Nucleus accumbens (tissue), 56 donors: ENCODE measurements at places on chromosomes 2 and 18.

DNA sequence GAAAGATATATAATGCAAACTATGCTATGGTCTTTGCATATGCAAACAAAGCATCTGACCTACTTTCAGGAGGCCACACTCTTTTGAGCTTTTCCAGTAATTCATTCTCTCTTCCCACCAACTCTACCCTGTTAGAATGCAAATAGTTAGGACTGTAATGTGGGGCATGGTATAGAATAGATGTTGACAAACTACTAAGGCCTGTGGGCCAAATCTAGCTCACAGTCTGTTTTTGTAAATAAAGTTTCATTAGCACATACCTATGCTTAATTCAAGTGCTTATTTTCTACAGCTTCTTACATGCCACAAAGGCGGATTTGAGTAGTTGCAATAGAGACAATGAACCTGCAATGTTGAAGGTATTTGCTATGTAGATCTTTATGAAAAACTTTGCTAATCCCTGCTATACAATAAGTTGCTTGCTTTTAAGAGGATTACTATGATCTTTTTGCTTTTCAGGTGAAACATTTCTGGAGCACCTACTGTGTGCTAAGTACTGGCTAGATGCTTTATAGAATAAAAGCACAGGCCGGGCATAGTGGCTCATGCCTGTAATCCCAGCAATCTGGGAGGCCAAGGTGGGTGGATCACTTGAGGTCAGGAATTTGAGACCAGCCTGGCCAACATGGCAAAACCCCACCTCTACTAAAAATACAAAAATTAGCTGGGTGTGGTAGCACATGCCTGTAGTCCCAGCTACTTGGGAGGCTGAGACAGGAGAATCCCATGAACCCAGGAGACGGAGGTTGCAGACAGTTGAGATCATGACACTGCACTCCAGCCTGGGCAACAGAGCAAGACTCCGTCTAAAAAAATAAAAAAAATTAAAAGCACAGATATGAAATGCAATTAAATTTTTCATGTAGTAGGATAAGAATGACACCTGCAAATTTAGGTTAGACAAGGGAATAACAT, 267.8 kb downstream of the DPP10 start:
- DNase-seq: no peak

- no peak for DNase-seq
Observed at GRCh38 chr2:98807221-98807620, 76.3 kb upstream of the MGAT4A start.

- DNase-seq: no peak
Observed at GRCh38 chr2:174343623-174344455, 9.1 kb downstream of the SP9 start.

DNA sequence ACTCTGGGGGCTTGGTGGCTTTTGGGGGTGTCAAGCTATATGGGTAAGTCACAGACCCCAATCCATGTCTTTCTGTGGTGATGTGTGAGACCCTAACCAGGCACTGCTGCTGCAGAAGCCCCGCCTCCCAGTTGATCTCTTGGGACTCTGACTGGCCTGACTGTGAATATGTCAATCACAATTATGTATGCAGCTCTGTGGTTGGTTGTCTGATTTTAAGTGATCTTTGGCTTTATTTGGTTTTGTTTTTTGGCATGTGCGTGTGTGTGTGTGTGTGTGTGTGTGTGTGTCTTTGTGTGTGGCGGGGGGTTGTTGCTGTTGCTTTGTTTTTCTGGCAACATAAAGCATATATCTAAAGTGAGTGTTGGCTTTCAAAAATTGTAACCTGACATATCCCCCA, 78.5 kb upstream of the GLS start:
- no peak for DNase-seq

- DNase-seq: no peak
Observed at GRCh38 chr2:64945973-64946768, 43.0 kb upstream of the SLC1A4 start.
